Mucosa of gallbladder (tissue), 1 donor: ENCODE measurements at places on chromosomes 3 and 15. TPM values are rescaled to one million over a fixed set of nuclear protein-coding genes. Genes with fewer than 3 reads are reported as not detected.

Gene MESP1
- 4.6 TPM for total RNA-seq

Gene SLC2A2
- 22.4 TPM for total RNA-seq

Gene NISCH
- total RNA-seq: 111 TPM

Gene AP3B2
- 0.69 TPM for total RNA-seq

Gene WDR93
- 0.49 TPM for total RNA-seq

Gene C3orf18
- total RNA-seq: 12.3 TPM

Gene CCR2
- 4.1 TPM for total RNA-seq

Gene PAQR5
- total RNA-seq: 20.5 TPM

Gene SLC22A13
- total RNA-seq: 0.95 TPM

Gene CYP11A1
- 0.72 TPM for total RNA-seq

Gene TP63
- 0.06 TPM for total RNA-seq

Gene GXYLT2
- total RNA-seq: 12.1 TPM

Gene SPINK8
- not detected for total RNA-seq

Gene SERINC4
- total RNA-seq: 0.23 TPM

Gene ECE2
- total RNA-seq: 0.14 TPM

Gene CSNK1G1
- total RNA-seq: 16.5 TPM

Gene ZIC1
- 0.06 TPM for total RNA-seq

Gene CTXN2
- 0.06 TPM for total RNA-seq

Gene ADAMTS7
- total RNA-seq: 13.8 TPM

Gene MAPKAPK3
- total RNA-seq: 27.4 TPM

Gene LMOD3
- total RNA-seq: 0.63 TPM

Gene PROS1
- 39.0 TPM for total RNA-seq

Gene LRTM1
- total RNA-seq: not detected

Gene DUOXA2
- total RNA-seq: 87.1 TPM

Gene ANKRD63
- 1.6 TPM for total RNA-seq

Gene SLC22A14
- 0.46 TPM for total RNA-seq

Gene KLHL6
- 3.7 TPM for total RNA-seq

Gene HYKK
- 5.9 TPM for total RNA-seq

Gene SLC6A11
- total RNA-seq: 0.12 TPM

Gene PCSK6
- total RNA-seq: 15.0 TPM

Gene VGLL3
- total RNA-seq: 39.2 TPM

Gene NANOGP8
- total RNA-seq: 0.46 TPM

Gene TRIM42
- total RNA-seq: not detected

Gene C3orf49
- not detected for total RNA-seq

Gene IMPG2
- 0.29 TPM for total RNA-seq

Gene PFN2
- total RNA-seq: 60.3 TPM

Gene MITF
- total RNA-seq: 62.0 TPM

Gene SAMMSON
- not detected for total RNA-seq

Gene PRR23A
- not detected for total RNA-seq

Gene C15orf62
- 1.4 TPM for total RNA-seq

Gene ACKR2
- total RNA-seq: 5.0 TPM

Gene MINAR1
- total RNA-seq: 0.32 TPM

Gene AGBL1
- not detected for total RNA-seq

Gene WNT5A
- total RNA-seq: 13.7 TPM

Gene PIF1
- 6.0 TPM for total RNA-seq

Gene GLCE
- total RNA-seq: 21.8 TPM

Gene DNAH1
- 13.8 TPM for total RNA-seq

Gene NR2F2
- 288 TPM for total RNA-seq

Gene CKMT1A
- total RNA-seq: 65.4 TPM

Gene STXBP5L
- 0.35 TPM for total RNA-seq

Gene ATP2B2
- 0.09 TPM for total RNA-seq

Gene HCN4
- 1.3 TPM for total RNA-seq

Gene CCK
- total RNA-seq: 1.3 TPM

Gene DBR1
- 19.2 TPM for total RNA-seq
